ENCODE measurements at places on chromosomes 1 and 21.
A peak's percentile ranks its signal among the peaks of the same experiment; 100 is the strongest.

- no peak for DNase-seq
Measured at GRCh38 chr1:67436511-67437055, 6.4 kb upstream of the SERBP1 start.

- DNase-seq = no peak
Measured at GRCh38 chr1:212792396-212792908, 758 bp downstream of the TATDN3 start.

DNA sequence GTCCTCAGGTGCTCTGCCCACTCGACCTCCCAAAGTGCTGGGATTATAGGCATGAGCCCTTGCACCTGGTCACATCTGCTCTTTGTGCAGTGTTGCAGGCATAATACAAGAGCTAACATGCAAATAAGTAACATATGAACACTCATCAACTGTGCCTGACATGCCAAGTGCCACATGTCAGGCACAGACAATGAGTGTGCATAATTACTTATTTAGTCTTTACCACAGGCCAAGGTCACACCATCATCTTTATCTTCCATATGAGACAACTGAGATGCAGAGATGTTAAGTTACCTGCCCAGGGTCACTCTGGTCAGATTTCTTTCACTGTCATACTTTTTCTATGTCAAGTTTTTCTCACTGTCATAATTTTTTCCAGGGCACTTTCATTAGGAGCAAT, 126.1 kb downstream of the PPIAL4G start:
- DNase-seq = no peak

- DNase-seq = peak; percentile 4
Measured at GRCh38 chr1:33182896-33183295, 1.1 kb upstream of the TRIM62 start.

DNA sequence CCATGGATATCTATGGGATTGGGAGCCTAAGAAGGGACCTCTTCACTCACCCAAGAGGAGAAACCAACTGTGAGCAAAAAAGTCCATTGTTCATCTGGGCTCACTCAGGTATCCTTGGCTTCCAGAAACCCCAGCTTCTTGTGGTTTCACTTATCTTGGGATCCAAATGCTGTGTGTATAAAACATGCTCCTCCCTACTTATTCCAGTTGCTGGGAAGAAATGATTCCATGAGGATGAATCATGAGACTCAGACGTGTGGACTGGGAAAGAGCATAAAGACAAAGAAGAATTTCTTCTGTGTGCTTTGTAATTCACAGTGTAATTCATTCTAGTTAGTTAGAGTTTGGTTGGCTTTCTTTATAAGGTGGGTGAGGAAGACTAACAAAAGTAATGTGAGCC, 283.7 kb downstream of the ZNF648 start:
- DNase-seq = no peak

DNA sequence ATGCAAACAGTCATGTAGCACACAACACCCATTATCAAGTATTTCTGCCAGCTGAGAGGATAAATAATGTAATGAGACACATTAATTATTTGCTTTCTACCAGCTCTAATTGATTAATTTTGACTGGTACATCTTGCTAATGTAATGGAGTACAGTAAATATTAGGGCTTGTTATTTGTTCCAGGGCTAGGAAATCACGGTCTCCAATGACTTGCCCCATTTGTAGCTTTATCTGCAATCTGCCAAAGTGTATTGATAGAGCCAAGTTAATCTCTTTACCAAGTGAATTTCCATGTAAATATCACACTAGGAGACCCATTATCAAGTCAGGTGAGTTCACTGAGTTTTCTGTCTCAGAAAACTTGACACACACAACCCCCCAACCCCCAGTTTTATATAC, 55.1 kb downstream of the RGS13 start:
- DNase-seq = no peak

DNA sequence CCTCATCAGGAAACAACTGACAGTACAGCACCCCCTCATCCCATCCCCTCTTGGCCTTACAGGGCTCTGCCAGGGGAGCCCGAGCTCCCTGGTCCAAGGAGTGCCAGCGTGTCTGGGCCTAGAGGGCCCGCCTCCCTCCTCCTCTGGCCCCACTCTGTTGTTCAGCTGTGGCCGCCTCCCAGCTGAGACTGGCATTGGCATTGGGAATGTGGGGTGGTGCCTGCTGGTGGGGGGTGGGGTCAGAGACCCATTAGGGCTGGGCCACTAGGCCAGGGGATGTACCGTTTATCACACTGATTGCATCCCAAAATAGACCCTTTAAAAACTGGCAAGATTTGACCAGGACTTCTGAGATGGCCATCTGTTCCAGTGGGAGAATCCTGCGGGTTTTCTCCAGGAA, 1.4 kb downstream of the LDLRAP1 start:
- DNase-seq = no peak

DNA sequence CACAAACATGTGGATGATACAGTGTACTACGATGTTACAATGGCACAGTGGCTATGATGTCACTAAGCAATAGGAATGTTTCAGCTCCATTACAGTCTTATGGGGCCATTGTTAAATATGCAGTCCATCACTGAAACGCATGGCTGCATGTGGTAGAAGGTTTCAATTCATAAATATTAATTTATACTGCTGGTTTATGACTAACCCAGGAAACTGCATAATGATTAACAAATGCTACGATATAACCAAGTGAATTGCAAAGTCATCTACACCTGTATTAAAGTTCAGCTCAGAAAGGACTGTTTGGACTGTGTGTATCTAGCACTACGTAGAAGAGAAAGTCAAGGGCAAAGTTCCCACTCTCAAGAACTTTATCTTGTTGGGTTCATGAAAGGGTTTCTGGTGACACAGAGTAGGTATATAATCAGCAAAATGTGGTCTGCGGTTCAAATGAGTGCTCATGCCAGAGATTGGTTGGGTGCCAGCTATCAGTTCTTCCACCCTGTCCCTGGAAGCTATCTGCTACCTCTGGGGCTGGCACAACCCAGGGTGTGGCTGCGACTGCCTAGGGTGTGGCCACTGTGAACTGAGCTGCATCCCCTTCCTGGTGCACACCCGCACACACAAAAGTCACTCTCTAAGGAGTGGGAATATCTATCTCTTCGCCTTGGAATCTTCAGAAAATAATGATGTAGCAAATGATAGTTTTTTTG, 14.8 kb downstream of the MGST3 start:
- DNase-seq = no peak

DNA sequence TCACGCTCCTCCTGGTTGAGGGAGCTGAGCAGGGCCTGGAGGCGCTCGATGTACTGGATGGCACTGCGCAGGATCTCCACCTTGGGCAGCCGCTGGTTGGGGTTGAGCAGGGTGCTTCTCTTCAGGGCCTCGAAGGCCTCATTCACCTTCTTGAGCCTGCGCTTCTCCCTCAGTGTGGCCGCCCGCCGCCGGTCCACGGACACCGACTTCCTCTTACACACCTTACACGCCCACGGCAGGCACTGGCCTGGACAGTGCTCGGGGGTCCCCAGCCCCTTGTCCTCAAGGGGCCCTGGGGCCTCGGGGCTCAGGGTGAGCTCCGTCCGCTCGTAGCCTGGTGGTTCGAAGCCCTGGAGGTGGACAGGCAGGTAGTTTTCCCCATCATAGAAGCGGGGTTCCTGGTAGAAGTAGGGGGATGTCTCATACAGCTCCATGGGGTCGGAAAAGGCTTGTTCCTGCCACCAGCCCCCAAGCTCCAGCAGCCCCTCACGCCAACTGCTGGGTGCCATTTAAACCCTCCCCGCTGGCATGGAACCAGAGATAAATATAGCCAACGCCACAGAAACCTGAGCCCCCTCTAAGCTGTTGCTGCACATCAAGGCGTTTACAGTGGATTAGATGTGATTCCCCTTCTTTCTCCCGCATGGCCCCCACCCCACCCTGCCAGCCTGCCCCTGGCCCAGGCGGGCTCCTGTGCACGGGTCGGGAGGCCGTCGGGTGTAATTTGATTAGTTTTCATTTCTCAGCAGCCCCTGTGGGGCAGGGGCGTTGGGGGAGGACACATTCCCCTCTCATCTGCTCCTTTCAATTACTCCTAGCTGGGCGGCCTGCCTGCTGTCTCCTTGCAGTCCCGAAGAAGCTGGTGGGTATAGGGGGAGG, at the start of gene MYOG:
Gene MYOG, minus strand, starts transcription at position 485 of the 879 bp plus-strand sequence. Its CDS starts 51 bp downstream, at position 434.
- no peak for DNase-seq

GRCh38 chr1:3795453-3796214, 664 bp downstream of the LRRC47 start:
- DNase-seq = peak; percentile 45

DNA sequence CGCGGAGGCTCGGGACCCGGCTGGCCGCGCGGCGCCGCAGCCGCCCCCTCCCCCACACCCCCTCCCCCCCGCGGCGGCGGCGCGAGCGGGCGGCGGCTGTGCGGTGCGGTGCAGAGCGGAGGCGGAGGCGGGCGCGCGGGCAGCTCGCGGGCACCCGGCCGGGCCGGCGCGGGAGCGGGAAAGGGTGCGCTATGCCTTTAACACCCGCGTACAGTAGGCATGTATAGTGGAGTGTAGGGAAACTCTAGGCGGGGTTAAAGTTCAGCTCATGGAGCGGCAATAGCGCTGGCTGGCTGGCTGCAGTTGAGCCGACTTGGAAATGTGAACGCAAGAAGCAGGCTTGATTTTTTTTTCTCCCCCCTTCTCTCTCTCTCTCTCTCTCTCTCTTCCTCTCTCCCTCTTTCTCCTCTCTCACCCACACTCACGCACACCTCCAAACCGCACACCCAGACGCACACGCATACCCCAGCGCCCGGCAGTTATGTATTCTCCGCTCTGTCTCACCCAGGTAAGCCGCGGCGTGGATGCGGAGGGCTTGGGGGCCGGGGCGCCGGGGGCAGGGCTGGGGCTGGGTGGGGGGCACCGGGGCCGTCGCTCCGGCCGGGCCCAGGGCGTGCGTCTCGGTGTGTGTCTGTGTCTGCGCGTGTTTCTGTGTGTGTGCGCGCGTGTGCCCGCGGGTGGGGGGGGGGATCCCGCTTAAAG, at the start of gene NFIA:
Gene NFIA, plus strand, starts transcription at position 251 of the 702 bp plus-strand sequence.
- DNase-seq = peak; percentile 76

GRCh38 chr1:44591381-44591780, 82.9 kb downstream of the TMEM53 start:
- DNase-seq = no peak

DNA sequence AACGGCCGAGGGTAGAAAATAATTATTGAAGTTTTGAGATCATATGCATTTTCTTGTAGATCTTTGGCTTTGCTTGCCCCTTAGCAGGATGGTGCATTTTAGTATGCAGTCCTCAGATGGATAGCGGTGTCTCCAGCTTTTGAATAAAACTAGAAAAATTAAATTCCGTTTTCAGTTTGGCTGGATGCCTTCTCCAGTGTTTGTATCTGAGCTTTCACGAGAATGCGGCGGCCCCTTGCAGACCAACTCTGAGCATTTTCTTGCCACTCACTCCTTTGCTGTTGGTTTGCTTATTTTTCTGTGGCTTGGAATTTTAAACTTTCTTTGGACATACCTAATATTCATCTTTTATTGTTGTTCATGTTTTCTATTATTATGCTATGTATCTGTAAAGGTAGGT, 192.6 kb downstream of the NFIA start:
- no peak for DNase-seq

DNA sequence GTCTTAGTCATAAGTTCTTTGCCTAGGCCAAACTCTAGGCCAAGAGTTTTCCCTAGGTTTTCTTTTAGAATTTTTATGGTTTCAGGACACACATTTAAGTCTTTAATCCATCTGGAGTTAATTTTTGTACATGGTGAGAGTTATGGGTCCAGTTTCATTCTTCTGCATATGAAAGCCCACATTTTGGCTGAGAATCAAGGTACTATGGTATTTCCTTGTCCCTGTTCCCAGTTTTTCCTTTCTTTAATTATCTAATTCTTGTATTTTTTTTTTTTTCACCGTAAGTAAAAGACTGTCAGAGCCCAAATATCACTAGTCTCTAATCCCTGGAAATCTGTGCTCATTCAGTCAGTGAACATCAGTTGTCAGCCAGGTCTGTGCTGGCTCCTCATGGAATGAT, 105.4 kb downstream of the MAP3K21 start:
- no peak for DNase-seq

DNA sequence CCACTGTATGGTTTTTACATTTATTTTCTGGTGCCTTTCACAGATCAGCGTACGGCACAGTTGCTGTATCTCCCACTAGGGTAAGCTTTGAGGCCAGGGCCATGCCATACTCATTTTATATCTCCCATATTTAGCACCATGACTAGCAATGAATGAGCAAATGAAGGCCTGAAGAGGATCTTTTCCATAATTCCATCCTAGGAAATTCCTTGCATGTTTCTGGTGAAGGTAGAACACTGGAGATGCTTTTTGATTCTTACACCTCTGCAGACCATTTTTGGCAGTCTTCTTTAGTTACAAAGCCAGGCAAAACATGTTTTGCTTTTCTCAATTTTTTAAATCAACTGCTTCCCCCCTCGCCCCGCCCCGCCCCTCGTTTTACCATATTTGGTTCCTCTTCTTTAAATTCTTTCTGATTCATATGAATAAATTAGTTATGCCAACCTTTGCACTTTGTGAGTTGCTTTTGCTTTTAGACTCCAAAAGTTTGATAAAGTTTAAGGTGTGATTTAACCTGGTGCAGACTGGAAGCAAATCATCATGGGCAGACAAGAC, 78.9 kb upstream of the AK4 start:
- no peak for DNase-seq

- no peak for DNase-seq
Measured at GRCh38 chr1:104953555-104953954, 1203.9 kb downstream of the AMY1C start.

GRCh38 chr1:64948216-64948615, 18.1 kb downstream of the JAK1 start:
- DNase-seq = no peak

DNA sequence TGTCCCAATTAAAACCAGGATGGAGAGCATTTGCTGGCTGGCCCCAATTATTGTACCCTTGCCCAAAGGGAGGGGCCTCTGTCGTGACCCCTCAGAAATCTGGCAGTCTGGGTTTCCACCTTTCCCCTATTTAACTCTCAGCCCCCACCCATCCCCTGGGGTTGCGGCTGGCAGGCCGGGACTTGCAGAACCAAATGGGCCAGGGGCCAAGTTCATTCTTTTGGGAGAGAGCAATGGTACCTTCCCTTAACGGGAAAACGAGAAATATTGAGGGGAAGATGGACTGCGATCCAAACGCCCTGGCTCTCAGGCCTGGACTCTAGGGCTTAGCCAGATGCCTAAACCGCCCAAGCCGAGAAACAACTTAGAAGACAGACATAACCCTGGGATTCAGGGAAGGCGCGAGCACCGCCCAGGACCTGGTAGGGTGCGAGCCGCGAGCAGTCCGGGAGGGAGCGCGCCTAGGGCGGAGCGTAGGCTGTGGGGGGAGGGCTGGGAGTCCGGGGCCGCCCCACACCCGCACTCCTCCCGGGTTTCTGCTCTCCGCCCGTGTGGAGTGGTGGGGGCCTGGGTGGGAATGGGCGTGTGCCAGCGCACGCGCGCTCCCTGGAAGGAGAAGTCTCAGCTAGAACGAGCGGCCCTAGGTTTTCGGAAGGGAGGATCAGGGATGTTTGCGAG, at the start of gene SLC27A3:
Gene SLC27A3, plus strand, starts transcription at position 628 of the 678 bp plus-strand sequence. CDS start 91 bp downstream, outside the sequence.
- peak; percentile 62 for DNase-seq

Data from HEK293T (cell line).